ENCODE measurements at places on chromosomes 2 and 18. TPM values are rescaled to one million over a fixed set of nuclear protein-coding genes. Genes with fewer than 3 reads are reported as not detected.

DNA sequence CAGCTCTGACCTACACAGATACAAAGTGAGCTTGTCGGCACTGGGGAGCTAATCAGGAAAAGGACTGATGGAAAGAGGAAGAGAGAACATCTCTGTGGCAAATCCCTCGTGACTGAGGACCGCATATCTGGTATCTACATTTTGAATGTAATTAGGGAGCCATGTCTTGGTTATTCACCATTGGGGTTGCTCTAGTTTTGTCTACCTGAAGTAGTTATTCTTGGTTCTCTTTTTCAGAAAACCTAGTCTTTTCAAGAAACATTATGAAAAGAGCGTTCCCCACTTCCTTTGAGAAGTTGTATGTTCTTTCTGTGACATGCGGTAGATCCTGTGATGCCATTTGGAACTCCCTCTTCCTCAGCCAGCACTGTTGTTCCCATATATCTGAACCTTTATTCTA lies 104.4 kb downstream of the DOCK10 start:
- peak overlapping the region; percentile 72 for H3K4me3 ChIP-seq
- peaks cover 51% of the 10 kb centered on the region for H3K4me1 ChIP-seq
- peak overlapping the region; percentile 89 for H3K27ac ChIP-seq
- no peak for DNase-seq

DNA sequence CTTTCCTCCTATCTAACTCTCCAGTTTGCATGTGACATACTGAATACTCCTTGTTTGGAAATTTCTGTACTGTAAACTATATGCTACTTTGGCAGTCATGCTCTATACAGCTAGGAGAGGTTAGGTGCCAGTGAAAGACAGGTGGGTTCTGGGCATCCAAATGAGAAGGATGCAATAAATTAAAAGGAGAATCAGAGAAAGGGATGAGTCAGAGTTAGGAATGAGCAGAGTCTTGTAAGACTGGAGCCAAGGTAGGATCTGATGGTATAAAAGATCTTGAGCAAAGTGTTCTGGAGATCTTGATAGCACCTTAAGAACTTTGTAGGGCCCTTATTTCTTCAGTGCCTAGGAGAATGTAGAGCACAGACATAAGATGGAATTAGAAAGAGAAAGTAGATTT lies 58.7 kb upstream of the STAM2 start:
- no peak overlapping the region for H3K27ac ChIP-seq
- no peaks in the 10 kb centered on the region for H3K4me1 ChIP-seq
- H3K36me3 ChIP-seq, result no peaks in the 10 kb centered on the region
- no peak for DNase-seq
- H3K4me3 ChIP-seq, result no peak overlapping the region

- peaks cover 67% of the 10 kb centered on the region for H3K4me1 ChIP-seq
- peak overlapping the region; percentile 85 for H3K27ac ChIP-seq
- H3K36me3 ChIP-seq, result peaks cover 18% of the 10 kb centered on the region
- H3K27me3 ChIP-seq, result no peaks in the 10 kb centered on the region
- H3K4me3 ChIP-seq, result peak overlapping the region; percentile 78
- no peak for DNase-seq
Measured at GRCh38 chr2:168490946-168491605, 35.0 kb downstream of the CERS6 start.

GRCh38 chr2:159396799-159397198 lies 110.3 kb upstream of the WDSUB1 start:
- H3K27me3 ChIP-seq, result no peaks in the 10 kb centered on the region
- H3K27ac ChIP-seq, result no peak overlapping the region
- DNase-seq, result no peak
- no peak overlapping the region for H3K4me3 ChIP-seq
- no peaks in the 10 kb centered on the region for H3K4me1 ChIP-seq

DNA sequence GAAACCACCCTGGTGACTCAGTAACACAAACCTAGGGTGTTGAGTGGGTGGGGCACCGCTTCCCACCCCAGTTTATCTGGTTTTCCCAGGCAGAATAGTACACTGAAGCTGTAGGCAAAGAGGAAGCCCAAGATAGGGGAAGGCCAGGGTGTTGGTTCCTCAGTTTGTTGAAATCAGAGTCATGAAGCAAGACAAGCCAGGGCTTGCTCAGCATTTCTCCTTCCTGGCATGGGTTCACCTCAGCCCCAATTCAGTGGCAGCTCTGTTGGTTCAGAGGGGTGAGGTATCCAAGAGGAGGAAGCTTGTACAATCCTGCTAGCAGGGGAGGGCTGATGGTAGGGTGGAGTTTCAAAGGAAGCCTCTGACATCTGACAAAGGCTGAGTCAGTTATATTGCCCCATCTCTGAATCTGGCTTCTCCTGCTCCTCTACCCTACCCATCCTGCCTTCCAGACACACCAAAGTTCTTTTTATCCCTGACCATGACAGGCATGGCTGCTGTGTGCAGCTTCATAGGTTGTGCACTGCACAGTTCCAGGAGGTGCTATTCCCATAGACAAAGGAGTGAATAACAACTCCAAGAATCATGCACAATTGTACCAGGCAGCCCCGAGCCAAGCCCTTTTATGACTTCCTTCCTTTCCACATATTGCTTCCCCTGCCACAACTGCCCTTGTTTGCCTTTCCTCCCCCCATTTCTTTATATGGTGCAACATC lies 24.9 kb upstream of the RAB10 start:
- no peak overlapping the region for H3K4me3 ChIP-seq
- H3K27ac ChIP-seq, result no peak overlapping the region
- H3K4me1 ChIP-seq, result peaks cover 6% of the 10 kb centered on the region
- peaks cover 3% of the 10 kb centered on the region for H3K36me3 ChIP-seq
- DNase-seq, result no peak

Gene MIB1
- total RNA-seq, result 21.5 TPM

Gene PCARE
- total RNA-seq, result not detected
